ENCODE measurements at places on chromosomes 7 and 10.

GRCh38 chr7:84085998-84086397, 108.6 kb downstream of the SEMA3A start:
- DNase-seq: no peak

- no peak for DNase-seq
Observed at GRCh38 chr7:2738766-2739549, 51.0 kb downstream of the AMZ1 start.

DNA sequence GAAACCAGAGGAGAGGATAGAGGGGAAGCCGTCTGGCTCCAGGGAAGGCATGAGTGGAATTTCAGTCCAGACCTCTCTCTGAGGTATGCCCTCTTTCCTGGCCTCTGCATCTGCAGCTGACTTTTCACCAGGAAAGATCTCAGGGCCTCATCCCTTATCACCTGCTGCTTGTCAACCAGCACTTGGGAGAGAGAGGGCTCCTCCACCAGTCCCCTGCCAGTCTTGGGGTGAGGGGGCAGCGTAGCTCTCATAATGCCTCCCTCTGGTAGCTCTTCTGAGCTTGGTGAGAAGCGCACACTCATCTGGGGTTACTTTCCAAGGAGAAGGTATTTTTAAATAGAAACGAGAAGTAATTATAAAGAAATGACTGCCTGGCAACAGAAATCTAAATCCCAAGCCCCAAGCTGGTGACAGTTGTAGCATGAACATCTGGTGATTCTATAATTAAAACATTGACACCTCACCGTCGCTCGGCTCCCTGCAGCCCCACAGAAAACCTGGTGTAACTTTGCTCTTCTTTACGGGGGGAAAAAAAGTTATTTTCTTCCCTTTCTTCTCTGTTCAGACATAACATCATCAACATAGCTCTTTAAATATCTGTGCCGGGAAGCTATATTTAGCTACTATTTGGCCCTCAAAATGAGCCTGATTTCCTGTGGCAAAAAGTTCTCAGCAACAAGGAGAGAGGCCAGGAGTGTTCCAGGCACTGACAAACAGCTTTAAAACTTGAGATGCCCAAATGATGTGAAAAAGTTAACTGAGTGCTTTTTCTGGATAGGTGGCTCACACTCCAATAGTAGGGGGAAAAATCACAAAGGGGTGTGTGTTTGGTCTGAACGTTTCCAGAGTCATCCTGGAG, 26.9 kb downstream of the HIP1 start:
- DNase-seq: no peak

GRCh38 chr7:143503261-143503660, 25.6 kb downstream of the TAS2R41 start:
- no peak for DNase-seq

DNA sequence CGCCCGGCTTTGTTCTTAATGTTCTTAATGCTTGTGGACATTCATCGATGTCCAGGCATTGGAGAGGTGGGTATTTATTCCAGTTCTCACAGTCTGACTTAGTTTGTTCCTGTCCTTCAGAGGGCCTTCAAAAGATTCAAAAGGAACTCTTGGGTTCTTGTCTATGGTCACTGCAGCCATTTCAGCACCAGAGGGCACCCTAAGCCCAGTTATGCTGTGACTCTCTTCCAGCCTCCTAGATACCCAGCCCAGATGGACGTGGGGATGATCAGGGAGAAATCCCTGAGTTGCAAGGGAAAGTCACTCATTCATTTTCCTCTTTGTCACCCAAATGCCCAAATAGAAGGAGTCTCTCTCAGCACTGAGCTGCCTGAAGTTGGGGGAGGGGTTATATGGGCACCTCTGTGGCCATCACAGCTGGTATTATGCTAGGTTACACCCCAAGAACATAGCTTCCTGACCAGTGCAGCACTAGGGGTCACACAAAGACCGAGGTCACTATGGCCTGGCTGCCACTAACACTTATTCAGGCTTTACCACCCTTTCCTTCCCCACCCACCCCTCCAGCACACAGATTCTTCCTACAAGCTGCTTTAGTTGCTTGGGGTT, 26.5 kb upstream of the CCDC126 start:
- DNase-seq: peak; percentile 72

- DNase-seq: no peak
Observed at GRCh38 chr10:81009296-81009695, 471.6 kb downstream of the SH2D4B start.

DNA sequence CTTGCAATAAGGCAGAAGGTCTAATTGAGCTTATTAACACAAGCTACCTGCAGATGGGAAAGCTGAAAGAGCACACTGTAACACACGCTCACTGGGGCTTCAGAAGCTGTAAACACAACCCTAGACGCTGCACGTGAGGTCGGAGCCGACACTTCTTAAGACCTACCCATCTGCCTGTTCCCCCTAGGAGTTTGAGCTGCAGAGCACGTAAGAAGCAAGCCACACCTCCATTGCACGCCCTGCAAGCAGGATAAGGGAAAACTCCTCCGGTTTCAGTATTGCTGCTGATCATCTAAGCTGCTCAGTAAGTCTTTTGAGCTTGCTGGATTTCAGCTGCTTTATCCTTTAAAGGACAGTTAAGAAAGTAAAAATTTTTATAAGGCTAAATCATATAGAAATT, 244.0 kb upstream of the ZWINT start:
- DNase-seq: no peak

DNA sequence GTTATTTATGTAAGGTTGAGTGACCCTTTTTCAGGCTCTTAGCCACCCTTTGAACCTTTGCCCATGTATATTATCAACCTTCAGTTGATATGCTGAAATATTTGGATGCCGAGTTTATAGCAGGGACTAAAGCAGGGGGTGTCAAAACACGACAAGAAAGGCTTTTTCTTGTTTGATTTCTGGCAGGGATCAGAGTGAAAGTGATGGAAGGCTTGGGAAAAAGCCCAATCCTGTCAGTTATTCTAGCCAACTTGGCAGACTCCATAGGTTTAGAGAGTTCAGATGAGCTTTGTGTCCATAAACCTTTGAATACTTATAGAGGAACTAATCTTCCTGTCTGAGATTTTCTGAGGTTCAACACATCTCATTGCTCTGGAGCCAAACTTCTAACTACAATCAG, 47.5 kb downstream of the INHBA start:
- no peak for DNase-seq

DNA sequence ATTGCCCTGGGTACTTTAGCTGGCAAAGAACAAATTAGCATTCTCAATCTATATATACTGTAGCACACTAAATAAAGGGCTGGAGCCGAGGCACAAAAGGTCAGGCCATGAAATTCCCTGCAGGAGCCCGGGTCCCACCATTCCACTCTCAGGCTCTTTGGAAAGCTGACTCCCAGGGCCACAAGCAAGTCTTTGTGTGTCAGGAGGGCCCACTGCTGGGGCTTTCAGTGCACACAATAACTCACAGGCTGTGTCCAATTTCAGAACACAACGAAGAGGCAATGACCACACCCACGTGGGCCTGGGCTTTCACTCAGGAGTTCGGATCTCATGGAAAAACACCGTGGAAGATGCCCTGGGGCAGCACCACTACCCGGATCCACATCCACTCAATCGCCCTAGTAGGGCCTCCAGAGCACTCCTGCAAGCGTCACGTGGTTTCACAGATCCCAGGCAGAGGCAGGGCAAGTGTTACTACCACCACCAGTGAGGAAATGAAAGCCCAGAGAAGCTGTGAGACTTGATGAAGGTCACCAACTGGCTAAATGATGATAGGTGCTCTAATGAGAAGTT, 60.3 kb downstream of the COBL start:
- DNase-seq: peak; percentile 5

DNA sequence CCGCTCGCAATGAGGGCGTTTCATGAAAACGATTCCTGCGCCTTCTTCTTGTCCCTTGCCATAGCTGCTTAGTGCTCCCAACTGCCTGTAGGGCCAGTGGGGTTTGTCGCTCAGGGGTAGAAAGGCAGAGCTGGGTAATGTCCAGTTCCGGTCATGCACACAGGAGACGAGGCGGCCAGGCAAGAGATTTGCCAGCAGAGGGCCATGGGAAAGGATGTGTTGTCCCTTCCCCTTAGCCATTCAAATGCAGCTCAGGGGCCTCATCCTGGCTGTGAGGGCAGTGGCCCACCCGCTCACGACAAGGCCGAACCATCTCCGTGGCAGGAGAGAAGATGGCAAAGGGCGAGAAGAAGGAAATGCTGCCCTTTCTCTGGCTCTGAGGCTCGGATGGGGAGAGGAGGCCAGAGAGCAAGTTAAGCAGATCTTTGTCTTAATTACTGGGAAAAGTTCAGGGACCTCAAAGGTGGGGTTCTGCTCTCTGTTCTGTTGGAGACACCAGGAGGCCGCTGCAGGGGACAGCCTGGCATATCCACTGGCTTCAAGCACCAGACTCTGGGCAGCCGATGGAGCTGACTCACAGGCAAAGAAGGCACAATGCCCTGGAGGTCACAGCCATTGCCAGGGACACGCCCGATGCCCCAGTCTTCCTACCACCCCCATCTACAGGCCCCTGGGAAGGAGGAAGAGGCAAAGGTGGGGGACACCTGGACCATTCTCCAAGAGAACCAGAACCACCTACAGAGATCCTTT, 534.8 kb upstream of the MGMT start:
- DNase-seq: no peak

- no peak for DNase-seq
Observed at GRCh38 chr7:154774303-154774969, 228.5 kb downstream of the PAXIP1 start.

All from neural crest cell (in vitro differentiated cells).